ENCODE measurements at places on chromosomes 3 and 15. TPM values are rescaled to one million over a fixed set of nuclear protein-coding genes. Genes with fewer than 3 reads are reported as not detected.

DNA sequence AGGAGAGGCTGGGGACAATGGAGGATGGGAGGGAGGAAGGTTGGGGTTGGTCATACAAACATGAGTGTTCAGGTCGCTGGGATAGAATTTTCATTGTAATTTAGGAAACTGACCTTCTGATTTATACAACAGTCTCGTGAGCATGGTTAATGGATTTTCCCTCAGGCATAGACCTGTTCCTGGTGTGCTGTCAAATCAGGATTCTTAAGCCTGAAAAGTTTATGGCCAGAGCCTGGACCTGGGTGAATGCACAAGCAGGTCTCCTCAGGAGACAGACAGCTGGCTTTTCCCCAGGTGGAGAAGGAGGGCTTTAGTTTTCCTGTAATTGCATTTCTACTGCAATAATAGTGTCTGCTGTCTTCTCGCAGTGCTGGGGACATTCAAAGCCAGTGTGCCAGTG lies 338.0 kb downstream of the SHQ1 start:
- DNase-seq = no peak

- no peak for DNase-seq
These were observed 65.8 kb downstream of the SV2B start for GRCh38 chr15:91165850-91166249.

DNA sequence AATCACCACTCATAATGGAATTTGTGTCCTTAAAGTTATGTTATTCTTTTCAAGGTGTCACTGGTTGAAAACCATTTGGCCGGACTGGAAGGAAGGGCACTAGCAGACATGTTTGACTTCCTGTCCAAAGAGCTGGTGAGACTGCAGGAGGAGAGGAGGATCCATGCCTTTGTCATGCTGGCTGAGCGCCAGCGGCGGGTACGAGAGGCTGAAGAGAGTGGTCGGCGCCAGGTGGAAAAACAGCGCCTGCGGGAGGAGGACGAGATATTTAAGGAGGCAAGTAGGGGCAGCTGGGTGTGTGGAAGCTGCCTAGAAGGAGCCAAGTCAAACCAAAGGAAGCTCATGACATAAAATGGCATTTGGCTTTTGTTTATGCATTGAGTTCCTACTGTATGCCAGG lies 38.0 kb upstream of the NR1I2 start:
- no peak for DNase-seq

GRCh38 chr15:28935316-28935715 lies 49.5 kb downstream of the APBA2 start:
- DNase-seq = no peak

GRCh38 chr3:153927107-153927506 lies 194.1 kb upstream of the ARHGEF26 start:
- no peak for DNase-seq

- no peak for DNase-seq
These were observed 193.2 kb downstream of the CLSTN2 start for GRCh38 chr3:140128217-140128616.

DNA sequence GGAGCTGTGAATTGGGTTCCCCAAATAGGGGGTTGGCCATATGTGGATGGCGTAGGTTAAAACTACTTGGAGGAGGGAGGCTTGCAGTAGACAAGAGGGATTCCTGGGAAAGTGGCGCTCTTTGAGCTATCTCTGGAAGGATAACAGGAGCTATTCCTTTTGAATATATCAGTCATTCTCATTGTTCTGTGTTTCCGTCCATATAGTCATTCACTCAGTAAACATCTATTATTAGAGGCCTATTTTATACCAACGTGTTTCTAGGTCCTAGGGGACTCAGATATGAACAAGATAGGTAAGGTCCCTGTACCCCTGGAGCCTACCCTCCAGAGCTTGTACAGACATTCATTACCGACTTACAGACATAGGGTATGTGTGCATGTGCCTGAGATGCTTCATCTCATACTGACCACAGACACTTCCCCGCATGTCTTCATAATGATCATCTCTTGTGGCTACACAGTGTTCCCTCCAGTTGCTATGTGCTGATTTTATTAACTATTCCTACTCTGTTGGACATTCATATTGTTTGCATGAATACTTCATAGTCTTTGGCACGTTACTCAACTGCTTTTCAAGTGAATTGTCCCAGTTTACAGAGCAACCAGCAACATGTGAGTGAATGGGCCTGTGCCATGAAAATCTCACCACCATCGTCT lies 55.8 kb upstream of the VILL start:
- no peak for DNase-seq

DNA sequence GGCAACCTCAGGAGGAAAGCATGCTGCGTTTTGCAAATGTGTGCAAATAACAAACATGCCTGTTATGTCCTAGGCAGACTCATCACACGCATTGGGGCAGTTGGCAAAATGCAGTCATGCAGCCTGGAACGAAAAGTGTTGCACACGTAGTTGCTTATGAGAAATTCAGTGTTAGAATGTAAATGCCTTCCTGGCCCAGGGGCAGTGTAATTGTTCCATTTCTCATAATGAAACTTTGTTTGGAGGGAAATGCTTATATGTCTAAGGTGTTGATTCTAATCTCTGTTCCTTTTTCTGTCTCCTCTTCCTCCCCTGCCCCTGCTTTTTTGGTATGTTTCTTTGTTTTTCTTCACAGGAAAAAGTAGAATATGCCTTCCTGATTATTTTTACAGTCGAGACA lies 156.0 kb downstream of the CACNA1D start:
- no peak for DNase-seq

- DNase-seq = no peak
These were observed 340.7 kb downstream of the CNTN3 start for GRCh38 chr3:74273555-74274402.

GRCh38 chr15:56877255-56877970 lies 41.0 kb upstream of the TCF12 start:
- DNase-seq = no peak

GRCh38 chr3:111619833-111620232 lies 24.7 kb upstream of the ZBED2 start:
- no peak for DNase-seq

DNA sequence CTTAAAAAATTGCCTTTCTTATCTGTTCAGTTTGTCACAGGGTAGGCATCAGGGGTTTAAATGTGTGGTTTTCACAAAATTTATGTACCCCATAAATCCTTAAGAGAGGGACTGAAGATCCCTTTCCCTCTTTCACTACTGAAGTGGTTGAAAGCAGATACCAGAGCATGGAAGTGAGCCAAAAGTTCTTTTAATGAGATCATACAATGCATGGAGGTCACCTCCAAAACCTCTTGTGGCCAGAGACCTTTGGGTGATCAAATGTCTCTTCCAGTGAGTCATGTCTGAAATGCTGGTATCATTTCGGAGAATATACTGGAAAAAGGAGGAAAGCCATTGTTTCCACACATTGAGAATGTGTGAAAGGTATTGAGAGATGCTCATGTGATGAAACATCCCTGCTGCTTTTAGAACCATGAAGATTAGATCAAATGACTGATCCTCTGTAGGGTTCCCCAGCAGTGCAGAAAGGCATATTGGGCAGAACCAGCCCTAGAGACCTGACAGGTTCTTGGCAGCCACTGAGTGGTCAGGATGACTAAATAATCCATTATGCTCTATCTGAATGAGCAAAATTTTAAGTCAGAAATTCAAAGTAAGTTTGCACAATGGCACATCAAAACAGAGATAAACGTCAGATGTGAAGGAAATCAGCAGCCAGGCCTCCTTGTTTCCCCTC lies 165.8 kb upstream of the SLC2A2 start:
- DNase-seq = no peak

DNA sequence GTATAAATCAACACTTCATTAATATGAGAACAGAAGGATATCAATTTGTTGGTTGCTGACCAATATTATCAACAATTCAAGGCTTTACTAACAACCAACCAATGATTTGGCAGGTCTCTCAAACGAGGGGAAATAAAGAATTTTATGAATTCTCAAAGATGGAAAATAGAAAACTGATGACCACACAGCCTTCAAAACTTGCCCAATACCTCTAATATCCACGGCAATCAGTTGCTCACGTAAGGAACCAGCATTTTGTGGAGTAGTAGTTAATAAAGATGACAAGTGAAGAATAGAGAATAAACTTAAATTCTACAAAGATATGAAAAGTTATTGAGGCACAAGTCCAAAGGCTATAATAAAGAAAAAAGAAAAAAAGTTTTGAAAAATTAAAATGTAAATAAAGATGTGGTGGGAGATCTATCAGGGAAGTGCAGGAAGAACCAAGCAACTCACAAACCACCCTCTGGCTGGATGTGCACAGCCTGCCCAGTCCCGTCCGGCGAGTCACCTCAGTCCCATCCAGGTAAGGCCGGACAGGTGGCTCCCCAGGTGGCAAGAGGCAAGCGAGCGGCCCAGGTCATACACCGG lies 808 bp downstream of the GK5 start:
- no peak for DNase-seq

DNA sequence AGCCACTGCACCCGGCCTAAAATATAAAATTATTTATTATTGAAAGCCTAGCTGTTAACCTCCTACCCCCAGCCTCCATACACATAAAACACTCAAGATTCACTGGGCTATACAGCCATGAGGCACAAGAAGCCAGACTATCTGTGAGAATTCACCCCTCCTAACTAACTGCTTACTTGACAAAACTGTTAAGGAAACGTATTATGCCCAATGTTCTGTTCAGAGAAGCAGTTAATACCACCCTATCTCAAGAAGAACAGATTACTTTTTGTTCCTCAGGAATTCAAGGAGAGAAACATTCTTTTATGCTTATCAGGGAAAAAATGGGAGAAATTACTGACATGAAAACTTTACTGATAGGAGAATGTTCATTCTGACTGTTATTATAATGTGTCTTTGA lies 144.1 kb downstream of the BBX start:
- DNase-seq = no peak

- no peak for DNase-seq
These were observed 2.2 kb downstream of the ABCC5 start for GRCh38 chr3:184015381-184016019.

DNA sequence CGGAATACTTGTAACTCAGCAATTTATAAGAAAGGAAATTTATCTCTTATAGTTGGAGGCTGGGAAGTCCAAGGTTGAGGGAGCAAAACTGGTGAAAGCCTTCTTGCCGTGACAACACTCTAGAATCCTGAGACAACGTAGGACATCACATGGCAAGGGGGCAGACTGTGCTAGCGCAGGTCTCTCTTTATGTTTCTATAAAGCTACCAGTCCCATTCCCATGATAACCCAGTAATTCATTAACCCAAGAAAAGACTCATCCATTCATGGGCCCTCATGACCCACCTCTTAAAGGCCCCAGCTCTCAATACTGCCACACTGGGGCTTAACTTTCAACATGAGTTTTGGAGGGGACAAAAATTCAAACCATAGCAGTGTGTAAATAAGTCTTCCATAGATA lies 260.2 kb downstream of the ZBTB20 start:
- DNase-seq = no peak

GRCh38 chr3:47856669-47857068 lies 53.7 kb downstream of the DHX30 start:
- DNase-seq = no peak

- DNase-seq = no peak
These were observed 524.7 kb upstream of the ZNF717 start for GRCh38 chr3:76310089-76310488.

DNA sequence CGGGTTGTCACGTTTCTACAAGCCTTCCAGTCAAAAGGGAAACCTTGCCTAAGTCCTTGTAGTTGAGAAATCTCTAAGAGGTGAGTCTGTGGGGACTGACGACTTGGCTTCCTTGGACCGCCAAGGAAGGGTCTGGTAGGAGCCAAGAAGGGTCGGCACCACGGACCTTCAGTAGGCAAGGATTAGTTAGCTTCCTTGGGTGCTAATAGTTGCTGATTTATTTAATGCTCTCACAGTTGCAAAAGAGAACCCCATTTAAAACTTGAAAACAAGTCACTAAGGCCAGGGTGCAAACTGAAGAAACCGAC lies 361 bp upstream of the LCMT2 start:
- DNase-seq = no peak

GRCh38 chr3:39098473-39099000 lies 8.9 kb downstream of the GORASP1 start:
- no peak for DNase-seq

DNA sequence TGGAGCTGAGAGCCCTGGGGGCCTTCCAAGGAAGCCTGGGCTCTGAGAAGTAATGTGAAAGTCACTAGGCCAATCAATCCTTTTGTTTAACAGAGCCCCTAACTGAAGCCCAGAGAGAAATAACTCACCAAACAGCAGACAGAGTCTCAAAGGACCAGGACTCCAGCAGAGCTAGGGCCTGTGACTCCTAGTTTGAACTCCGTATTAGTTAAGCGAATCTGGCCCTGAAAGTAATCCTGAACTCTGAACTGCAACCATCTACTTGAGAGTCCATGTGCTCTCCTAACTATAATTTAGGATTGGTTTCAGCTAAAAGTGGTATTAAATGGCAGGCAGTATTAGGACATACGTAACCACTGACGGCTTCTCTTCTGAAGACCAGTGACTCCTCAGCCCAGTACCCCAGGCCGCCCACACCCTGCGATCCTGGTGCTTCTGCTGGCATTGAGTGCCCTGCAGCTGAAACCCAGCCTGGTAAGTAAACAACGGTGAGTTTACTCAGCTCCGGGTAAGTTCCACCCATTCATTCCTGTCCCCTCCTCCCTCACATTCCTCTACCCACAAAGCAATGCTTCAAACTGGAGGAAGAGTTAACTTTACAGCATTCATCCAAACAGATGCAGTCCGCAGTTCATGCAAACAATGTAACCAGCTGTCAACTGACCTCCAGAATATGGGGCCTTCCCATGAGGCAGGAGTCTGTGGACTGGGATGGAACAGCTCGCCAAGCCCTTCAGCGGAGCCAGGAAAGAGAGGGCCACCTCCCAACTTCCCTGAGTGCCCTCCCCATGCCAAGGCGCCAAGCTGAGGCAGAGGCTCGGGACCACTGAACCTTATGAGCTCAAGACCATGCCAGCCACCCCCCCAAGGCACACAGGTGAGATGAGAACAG lies 7.3 kb downstream of the MYO5C start:
- DNase-seq = no peak

- DNase-seq = peak; percentile 88
These were observed 6.3 kb downstream of the SH3BP5 start for GRCh38 chr3:15326037-15326436.

BTLA gene
- 0.11 TPM for total RNA-seq

PGBD4 gene
- 1.5 TPM for total RNA-seq

MB21D2 gene
- total RNA-seq = 8.2 TPM

DUOXA1 gene
- total RNA-seq = 104 TPM

C3orf52 gene
- 82.8 TPM for total RNA-seq

HGD gene
- not detected for total RNA-seq

SEMA6D gene
- total RNA-seq = 15.0 TPM

RPP25 gene
- 8.2 TPM for total RNA-seq

GPR15 gene
- total RNA-seq = not detected

MLH1 gene
- 20.9 TPM for total RNA-seq

NR2E3 gene
- total RNA-seq = not detected

GMPPB gene
- 27.6 TPM for total RNA-seq

FRMD5 gene
- 0.19 TPM for total RNA-seq

Measured in lower leg skin (tissue), 4 donors.